Sigmoid colon (tissue), 7 donors: ENCODE measurements at places on chromosomes 12 and 14. TPM values are rescaled to one million over a fixed set of nuclear protein-coding genes. Genes with fewer than 3 reads are reported as not detected.

The TRPV4 gene
- 0.55 TPM for total RNA-seq

The RPL41 gene
- total RNA-seq, result 2,354 TPM

The ANG gene
- total RNA-seq, result 13.7 TPM

The RPL10L gene
- total RNA-seq, result not detected

The NANOG gene
- under 0.01 TPM for total RNA-seq

The CLEC4A gene
- 3.4 TPM for total RNA-seq

The ZDHHC22 gene
- total RNA-seq, result 1.9 TPM

The MAP3K9 gene
- 0.66 TPM for total RNA-seq

The CACNA1C gene
- 62.0 TPM for total RNA-seq

The STAC3 gene
- total RNA-seq, result 2.8 TPM

DNA sequence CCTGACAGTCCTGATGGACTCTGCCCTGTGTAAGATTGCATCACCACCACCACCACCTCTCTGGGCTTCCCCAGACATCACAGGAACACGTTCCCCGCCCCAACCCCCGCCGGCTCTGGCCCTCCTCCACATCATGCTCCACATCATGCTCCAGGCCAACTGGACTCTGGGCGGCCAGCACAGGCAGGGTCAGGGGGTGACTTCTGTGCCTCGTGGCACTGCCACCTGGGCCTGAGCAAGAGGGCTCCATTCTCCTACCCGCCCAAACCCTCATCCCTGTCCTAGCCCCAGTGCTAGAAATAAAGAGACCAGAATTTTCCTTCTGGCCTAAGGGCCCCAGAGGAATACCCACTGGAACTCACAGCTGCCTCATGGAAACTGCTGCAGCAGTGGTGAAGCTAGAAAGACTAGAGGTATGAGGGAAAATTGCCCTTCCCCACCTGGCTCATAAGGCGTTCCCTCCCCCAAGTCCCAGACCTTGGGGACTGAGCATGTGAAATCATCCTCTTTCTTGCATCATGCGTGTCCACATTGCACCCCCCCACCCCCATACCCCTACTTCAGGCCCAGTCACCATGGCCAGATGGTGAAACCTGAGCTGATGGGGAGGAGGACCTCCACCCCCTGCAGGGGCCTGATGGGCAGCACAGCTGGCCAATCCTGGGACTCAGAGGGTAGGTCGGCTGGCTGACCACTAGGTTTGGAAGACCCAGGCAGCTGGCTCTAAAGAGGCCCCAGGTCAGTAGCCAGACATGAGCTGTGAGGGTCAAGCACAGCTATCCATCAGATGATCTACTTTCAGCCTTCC, at the start of gene INHBE:
TSS of gene INHBE (plus strand) at position 742 of the 808 bp plus-strand sequence. CDS start 230 bp downstream, outside the sequence.
- H3K27me3 ChIP-seq, result no peaks in the 10 kb centered on the region
- peaks cover 17% of the 10 kb centered on the region for H3K4me1 ChIP-seq
- no peaks in the 10 kb centered on the region for H3K36me3 ChIP-seq
- no peak within 1 kb of the TSS for H3K4me3 ChIP-seq

- no peak overlapping the region for H3K4me3 ChIP-seq
- no peak for DNase-seq
- no peak overlapping the region for H3K27ac ChIP-seq
- H3K36me3 ChIP-seq, result no peaks in the 10 kb centered on the region
- H3K4me1 ChIP-seq, result no peaks in the 10 kb centered on the region
- H3K27me3 ChIP-seq, result no peaks in the 10 kb centered on the region
Observed at GRCh38 chr12:13777374-13777773, 204.0 kb downstream of the GRIN2B start.

DNA sequence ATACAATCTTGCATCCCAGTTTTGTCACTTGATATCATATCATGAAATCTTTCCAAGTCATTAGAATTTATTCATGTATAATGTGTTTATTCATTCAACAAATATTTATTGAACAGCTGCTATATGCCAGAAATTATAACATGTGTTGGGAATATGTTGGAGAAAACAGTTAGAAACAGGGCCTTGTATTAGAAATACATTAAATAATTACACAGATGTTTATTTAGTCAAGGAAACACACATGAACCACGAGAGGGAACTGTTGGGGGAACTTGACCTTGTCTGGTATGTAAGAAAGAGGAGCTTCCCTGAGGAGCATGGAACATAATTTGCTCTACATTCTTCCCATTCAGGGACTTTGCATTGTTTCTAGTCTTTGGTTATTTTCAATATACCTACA, 191.7 kb upstream of the FRMD6 start:
- no peak overlapping the region for H3K4me3 ChIP-seq
- H3K36me3 ChIP-seq, result no peaks in the 10 kb centered on the region
- no peak for DNase-seq
- H3K27me3 ChIP-seq, result no peaks in the 10 kb centered on the region
- no peaks in the 10 kb centered on the region for H3K4me1 ChIP-seq

- no peak overlapping the region for H3K27ac ChIP-seq
- no peaks in the 10 kb centered on the region for H3K4me1 ChIP-seq
- H3K36me3 ChIP-seq, result no peaks in the 10 kb centered on the region
- no peaks in the 10 kb centered on the region for H3K27me3 ChIP-seq
Observed at GRCh38 chr14:54039311-54039710, 82.7 kb upstream of the BMP4 start.

DNA sequence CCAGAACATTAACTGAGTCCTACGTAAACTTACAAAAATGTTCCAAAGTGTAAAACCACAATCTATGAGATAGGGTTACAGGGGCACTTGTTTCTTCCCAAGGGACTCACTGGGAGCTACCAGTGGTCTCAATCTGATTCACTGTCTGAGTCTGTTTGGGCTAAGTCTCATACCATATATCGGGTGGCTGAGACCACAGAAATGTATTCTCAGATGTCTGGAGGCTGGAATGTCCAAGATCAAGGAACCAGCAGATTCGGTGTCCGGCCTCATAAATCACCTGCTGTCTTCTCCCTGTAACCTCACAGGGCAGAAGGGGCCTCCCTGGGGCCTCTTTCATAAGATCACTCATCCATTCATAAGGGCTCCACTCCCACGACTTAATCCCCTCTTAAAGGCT, 616.3 kb upstream of the TMEM132C start:
- no peak for DNase-seq
- H3K36me3 ChIP-seq, result no peaks in the 10 kb centered on the region
- H3K27ac ChIP-seq, result no peak overlapping the region
- H3K27me3 ChIP-seq, result no peaks in the 10 kb centered on the region
- no peak overlapping the region for H3K4me3 ChIP-seq

DNA sequence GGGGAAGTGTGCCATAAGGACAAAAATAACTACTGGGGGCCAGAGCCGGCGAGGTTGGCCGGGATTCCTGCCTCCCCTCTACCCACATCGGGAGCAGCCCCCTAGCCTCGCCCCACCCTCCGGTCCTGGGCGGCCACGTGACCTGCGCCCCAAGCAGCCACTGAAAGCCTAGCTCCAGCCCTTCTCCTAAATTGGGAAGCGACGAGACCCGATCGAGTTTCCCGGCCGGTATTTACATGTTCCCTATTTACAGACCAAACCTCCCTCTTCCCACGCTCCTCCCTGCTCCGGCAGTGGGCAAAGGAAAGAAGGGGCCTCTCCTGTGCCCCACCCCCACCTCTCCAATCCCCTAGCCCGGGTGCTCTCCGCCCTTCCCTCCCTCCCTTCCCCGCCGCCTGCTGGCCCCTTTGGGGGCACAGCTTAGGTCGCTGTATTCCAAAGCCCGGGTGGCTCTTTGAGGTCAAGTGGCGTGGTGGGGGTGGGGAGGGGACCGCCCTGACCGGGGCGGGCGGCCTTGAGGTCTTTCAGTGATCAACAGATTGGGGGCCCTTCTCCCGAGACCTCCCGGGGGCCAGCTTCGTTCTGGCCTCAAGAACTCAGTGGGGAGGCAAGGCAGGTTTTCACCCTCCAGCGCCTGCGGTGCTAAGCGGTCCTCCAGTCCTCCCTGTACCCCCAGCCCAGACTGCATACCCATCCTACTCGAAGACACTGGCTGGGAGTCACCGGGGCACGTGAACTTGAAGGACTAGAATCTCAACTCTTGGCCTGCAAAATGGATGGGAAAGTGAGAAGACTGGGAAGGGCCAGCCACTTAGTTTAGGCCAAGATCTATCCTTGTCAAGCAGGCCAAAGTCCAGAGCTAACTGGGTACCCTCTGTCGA, 6.3 kb upstream of the CTDSP2 start:
- peak; percentile 87 for DNase-seq
- H3K27me3 ChIP-seq, result no peaks in the 10 kb centered on the region
- peak overlapping the region; percentile 49 for H3K4me3 ChIP-seq
- H3K4me1 ChIP-seq, result peaks cover 29% of the 10 kb centered on the region

DNA sequence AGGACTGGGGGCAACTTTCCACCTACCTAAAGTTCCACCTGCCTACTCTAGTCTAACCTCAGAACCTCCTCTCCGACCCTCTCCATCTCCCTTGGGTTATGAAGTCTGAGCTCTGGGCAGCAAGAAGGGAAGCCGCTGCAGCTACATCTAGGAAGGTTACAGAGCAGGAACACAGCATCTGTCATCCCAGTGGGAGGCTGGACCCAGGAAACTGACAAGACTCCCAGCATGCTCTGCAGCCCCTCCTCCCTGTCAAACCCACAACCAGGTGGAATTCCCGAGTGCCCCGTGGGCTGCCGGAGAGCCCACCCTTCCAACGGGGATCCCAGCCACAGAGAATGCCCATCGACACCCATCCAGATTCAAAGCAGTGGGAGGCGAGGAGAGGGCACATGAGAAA, 2.1 kb downstream of the TESC start:
- H3K4me1 ChIP-seq, result peaks cover 14% of the 10 kb centered on the region
- H3K4me3 ChIP-seq, result no peak overlapping the region
- peak; percentile 32 for DNase-seq
- no peak overlapping the region for H3K27ac ChIP-seq
- no peaks in the 10 kb centered on the region for H3K36me3 ChIP-seq

- no peaks in the 10 kb centered on the region for H3K36me3 ChIP-seq
- no peaks in the 10 kb centered on the region for H3K4me1 ChIP-seq
- H3K27me3 ChIP-seq, result no peaks in the 10 kb centered on the region
- no peak for DNase-seq
Observed at GRCh38 chr14:25052921-25053320, 3.0 kb upstream of the STXBP6 start.

DNA sequence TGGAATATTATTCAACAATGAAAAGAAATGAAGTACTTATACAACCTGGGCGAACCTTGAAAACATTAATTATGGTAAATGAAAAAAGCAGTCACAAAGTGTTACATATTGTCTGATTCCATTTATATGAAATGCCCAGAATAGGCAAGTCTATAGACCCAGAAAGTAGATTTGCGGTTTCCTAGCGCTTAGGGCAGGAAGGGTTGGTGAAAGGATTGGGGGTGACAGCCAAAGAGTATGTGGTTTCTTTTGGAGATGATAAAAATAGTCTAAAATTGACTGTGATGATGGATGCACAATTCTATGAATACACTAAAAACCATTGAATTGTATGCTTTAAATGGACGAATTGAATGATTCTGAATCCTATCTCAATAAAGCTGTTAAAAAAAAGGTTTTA, 55.8 kb downstream of the RESF1 start:
- no peak overlapping the region for H3K4me3 ChIP-seq
- H3K36me3 ChIP-seq, result no peaks in the 10 kb centered on the region
- no peak for DNase-seq
- no peaks in the 10 kb centered on the region for H3K4me1 ChIP-seq

GRCh38 chr12:111284709-111285108, 84.2 kb downstream of the PHETA1 start:
- no peaks in the 10 kb centered on the region for H3K27me3 ChIP-seq
- H3K27ac ChIP-seq, result no peak overlapping the region
- DNase-seq, result no peak
- H3K36me3 ChIP-seq, result no peaks in the 10 kb centered on the region
- H3K4me1 ChIP-seq, result no peaks in the 10 kb centered on the region
- no peak overlapping the region for H3K4me3 ChIP-seq

GRCh38 chr14:95536036-95536593, 1.3 kb downstream of the GLRX5 start:
- no peaks in the 10 kb centered on the region for H3K36me3 ChIP-seq
- H3K27ac ChIP-seq, result no peak overlapping the region
- DNase-seq, result no peak
- no peaks in the 10 kb centered on the region for H3K27me3 ChIP-seq

GRCh38 chr14:50001151-50001998, 108.5 kb downstream of the ARF6 start:
- H3K27ac ChIP-seq, result peak overlapping the region; percentile 78
- no peaks in the 10 kb centered on the region for H3K36me3 ChIP-seq
- DNase-seq, result no peak
- no peaks in the 10 kb centered on the region for H3K4me1 ChIP-seq

- no peak overlapping the region for H3K27ac ChIP-seq
- H3K4me1 ChIP-seq, result no peaks in the 10 kb centered on the region
- no peak for DNase-seq
- no peak overlapping the region for H3K4me3 ChIP-seq
- H3K27me3 ChIP-seq, result no peaks in the 10 kb centered on the region
- H3K36me3 ChIP-seq, result no peaks in the 10 kb centered on the region
Observed at GRCh38 chr12:79023784-79024183, 159.2 kb downstream of the SYT1 start.

- no peaks in the 10 kb centered on the region for H3K36me3 ChIP-seq
- peak; percentile 94 for DNase-seq
- H3K4me3 ChIP-seq, result no peak overlapping the region
- no peaks in the 10 kb centered on the region for H3K4me1 ChIP-seq
- H3K27ac ChIP-seq, result peak overlapping the region; percentile 60
Observed at GRCh38 chr12:51886021-51886710, 1.7 kb upstream of the ANKRD33 start.

DNA sequence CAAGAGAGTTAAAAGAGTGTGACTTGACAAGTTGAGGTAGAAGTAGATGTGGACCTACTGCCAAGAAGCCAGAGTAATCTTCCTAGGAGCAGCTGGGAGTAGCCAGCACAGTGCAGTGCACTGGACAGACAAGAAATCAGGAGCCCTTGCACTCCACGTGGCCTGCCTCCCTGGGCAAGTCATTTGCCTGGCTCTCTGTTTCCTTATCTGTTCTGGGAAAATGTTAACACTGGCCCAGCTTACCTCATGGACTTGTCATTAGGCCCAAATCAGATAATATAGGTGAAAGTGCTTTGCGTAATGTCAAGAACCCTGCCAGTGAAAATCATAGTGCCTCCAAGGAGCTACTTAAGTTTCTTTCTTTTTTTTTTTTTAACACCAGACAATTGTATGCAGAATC, 19.2 kb downstream of the SLC7A8 start:
- DNase-seq, result no peak
- no peak overlapping the region for H3K27ac ChIP-seq

DNA sequence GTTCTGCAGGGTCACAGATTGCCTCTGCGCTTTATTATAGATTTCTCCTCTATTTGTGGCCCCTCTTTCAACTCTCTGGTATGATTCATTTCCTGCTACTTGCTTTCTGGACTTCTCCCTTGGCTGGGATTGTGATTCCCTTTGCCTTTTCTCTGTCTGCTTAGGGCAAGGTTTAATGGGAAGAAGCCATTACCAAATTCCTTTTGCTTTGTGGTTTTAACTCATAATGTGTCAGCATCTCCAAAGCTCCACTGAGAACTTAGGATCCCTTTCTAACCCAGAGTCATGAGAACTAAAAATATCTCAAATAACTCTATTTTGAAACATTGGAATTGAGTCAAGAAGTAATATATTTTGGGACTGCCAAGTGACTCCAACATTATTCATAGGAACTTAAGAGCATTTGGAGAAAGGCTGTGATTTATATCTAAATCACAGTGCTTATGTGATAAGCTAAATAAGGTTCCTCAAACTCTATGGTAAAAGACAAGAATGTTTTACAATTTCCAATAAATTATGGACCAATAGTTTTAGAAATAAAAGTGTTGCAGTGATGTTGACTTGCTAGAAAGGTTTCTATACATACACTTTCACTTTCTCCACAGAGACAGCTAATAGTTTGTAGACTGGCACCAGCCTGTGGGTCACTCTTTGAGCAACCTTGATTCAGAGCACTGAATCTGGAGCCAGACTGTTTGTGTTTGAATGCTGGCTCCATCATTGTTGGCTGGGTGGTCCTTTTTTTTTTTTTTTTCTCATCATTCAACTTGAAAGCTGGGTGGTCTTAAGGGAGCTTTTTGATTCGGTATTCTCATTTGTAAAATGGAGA, 93.9 kb downstream of the DACT1 start:
- no peaks in the 10 kb centered on the region for H3K4me1 ChIP-seq
- DNase-seq, result no peak
- H3K4me3 ChIP-seq, result no peak overlapping the region
- no peaks in the 10 kb centered on the region for H3K27me3 ChIP-seq
- H3K36me3 ChIP-seq, result no peaks in the 10 kb centered on the region
